ENCODE measurements at places on chromosomes 11 and 22.
A peak's percentile ranks its signal among the peaks of the same experiment; 100 is the strongest.

- DNase-seq, result no peak
Observed at GRCh38 chr11:69290806-69291205, 3.1 kb upstream of the MYEOV start.

DNA sequence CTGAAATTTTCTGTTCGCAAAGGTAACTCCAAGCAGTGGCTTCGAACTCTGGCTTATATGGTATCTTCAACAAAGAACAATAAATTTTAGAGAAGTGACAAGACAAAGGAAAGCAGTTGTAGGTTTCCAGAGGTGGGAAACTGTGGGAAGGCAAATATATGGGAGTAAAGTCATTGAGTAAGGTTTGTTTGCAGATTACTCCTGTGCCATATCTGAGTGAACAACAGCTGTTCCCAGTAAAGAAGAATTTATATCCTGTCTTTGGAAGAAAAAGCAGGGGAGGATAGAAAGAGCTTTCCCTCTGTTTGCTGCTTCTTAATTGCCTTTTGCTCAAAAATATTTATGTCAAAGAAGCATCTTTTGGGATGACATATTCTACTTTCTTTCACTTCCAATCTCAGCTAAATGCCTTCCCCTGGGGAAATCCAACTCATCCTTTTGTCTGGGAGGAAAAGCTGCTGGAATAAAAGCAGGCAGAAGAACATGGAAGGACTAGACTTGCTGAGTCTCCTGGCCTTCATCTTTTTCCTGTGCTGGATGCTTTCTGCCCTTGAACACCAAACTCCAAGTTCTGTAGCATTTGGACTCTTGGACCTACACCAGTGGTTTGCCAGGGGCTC is 10.4 kb upstream of the RCN1 start:
- DNase-seq, result no peak

- no peak for DNase-seq
Observed at GRCh38 chr22:48822278-48823233, 1005.1 kb downstream of the BRD1 start.

DNA sequence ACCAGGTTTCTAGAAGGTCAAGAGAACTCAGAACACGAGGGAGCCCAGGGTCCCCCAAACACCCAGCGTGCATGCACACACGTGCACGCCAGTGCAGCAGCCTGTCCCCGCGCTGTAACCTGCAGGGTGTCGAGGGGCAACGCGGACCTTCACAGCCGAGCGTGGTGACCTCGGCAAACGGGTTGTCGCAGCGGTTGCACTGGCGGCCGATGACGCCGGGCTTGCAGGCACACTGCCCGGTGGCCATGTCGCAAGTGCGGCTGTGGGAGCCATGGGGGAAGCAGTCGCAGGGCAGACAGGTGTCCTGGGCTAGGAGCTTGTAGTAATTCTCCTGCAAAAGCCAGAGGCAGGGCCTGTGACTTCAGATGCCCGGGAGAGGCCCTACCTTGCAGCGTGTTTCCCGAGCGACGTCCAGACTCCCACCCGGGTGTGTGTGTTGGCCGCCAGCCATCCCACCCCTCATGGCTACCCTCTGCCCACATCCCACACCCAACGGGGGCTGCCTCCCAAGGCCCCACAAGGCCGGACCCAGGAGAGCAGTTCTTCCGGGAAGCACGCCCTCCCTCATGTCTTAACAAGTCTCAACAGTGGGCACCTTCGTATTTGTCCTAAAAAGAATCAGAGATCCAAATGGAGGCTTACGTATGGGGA is 56.1 kb downstream of the TRMU start:
- no peak for DNase-seq

DNA sequence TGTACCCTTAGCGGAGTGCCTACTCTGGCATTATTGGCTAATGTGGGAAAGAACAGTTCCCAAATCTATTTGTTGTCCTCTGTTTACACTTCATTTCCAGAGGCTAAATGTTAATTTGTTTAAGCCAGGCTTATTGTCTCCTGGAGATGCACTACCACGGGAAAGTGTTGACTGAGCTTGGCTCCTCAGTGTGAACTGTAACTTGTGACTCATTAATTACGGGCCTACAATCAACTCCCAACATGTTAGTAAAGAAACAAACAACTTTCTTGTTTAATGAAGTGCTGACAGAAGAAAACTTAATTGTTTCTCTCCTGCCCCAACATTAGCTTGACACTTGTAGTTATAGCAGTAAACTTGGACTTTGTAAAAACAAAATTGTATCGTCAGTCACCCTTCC is 130.4 kb downstream of the ATXN10 start:
- no peak for DNase-seq

DNA sequence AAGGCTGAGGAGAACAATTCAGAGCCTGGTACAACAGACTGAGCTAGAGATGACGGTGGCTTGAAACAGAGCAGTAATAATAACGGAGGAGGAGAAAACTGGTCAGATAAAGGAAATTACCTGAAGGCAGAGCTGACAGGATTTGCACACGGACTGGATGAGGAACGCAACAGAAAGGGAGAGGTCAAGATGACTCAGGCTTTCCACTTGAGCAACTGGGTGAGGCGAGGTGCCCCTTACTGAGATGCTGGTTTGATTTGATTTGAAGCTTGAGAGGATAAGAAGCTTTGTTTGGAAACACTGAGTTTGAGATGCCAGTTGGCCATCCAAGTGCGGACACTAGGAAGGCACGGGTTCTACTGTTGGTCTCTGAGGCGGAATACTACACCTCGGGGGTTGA is 35.4 kb upstream of the NRIP3 start:
- no peak for DNase-seq

- DNase-seq, result no peak
Observed at GRCh38 chr22:50257041-50257440, 4.4 kb downstream of the MAPK12 start.

- no peak for DNase-seq
Observed at GRCh38 chr11:70059971-70060370, 18.1 kb upstream of the ANO1 start.

- DNase-seq, result no peak
Observed at GRCh38 chr11:2954263-2954662, 25.0 kb upstream of the PHLDA2 start.

GRCh38 chr11:72333661-72334060 is 89.7 kb upstream of the PHOX2A start:
- DNase-seq, result no peak

DNA sequence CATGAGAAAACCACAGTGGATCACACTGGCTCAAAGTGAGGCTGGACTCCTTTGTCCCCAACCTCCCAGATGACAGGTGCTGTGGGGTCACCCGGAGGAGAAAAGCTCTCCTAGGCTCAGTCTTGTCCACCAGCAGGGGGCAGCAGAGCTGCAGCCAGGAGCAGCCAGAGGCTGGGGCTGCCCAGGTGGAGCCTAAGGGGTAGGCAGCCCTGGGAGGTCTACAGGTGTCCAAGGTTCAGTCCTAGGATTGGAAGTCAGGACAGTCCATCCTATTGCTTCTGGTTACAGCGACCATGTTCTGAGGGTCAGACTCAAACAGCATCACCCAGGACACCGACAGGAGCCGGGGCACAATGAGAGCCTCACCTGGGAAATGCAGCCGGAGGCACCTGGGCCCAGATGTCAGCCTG is 77.6 kb upstream of the IGLL5 start:
- peak; percentile 27 for DNase-seq

- no peak for DNase-seq
Observed at GRCh38 chr11:1508491-1508891, 21.9 kb upstream of the MOB2 start.

GRCh38 chr22:33274214-33275072 is 216.3 kb upstream of the SYN3 start:
- DNase-seq, result no peak

DNA sequence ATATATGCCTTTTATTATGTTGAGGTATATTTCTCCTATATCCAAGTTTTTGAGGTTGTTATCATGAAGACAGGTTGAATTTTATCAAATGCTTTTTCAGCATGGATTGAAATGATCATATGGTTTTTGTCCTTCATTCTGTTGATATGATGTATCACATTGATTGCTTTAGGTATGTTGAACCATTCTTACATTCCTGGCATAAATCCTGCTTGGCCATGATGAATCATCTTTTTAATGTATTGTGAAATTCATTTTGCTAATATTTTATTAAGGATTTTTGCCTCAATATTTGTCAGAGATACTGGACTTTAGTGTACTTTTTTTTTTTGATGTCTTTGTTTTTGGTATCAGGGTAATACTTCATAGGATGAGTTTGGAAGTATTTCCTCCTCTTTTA is 283.8 kb upstream of the C11orf87 start:
- no peak for DNase-seq

DNA sequence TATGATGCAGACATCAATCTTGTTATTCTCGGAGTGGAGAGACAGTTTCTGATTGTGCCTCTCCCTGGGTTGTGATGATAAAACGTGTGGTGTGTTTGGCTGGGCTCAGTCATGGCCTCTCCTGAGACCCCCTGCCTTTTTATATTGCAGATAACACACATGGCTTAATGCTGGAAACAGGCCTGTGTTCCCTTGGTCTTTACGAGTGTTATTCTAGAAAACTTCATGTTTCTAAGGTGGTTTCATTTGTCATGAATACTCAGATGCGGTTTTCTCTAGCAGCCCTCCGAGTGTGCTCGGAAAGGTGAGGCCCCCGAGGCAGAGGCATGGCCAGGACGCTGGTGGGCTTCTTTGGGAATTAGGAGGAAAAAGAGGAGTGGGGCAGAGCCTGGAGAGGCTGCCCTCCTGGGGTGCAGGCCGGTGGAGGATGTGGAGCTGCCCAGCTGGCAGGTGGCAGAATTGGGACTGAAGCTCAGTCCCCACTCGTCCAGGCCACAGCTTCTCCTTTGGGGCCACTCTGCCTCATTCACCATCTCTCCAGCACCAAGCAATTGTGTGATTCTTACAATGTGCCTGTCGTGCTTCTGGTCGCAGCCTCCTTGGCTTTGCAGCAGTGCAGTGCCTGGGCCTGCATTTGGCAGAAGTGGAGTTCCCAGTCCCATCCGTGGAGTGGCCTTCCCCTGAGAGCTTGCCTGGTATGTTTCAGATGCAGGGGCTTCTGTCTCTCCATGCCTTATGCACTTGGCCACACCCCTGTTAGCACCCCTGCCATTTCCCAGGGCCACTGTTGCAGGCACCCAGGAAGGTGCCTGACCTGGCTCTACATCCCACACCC is 309.6 kb downstream of the TBC1D22A start:
- DNase-seq, result no peak

DNA sequence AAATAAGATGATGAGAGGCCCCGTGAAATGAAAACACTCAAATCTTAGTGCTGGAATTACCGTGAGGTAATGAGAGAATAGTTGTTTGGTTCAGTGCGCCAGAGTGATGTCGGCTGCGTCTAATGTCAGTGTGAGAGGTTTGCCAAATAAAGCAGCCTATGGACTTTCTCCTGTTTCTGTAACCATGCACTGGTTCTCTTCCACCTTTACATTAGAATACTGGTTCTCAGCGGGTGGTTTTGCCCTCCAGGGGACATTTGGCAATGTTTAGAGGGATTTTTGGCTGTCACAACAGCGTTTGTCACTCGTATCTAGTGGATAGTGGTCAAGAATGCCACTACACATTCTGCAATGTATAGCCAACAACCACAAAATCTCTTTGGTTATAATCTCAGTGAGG is 1.1 kb downstream of the OOSP4B start:
- no peak for DNase-seq

DNA sequence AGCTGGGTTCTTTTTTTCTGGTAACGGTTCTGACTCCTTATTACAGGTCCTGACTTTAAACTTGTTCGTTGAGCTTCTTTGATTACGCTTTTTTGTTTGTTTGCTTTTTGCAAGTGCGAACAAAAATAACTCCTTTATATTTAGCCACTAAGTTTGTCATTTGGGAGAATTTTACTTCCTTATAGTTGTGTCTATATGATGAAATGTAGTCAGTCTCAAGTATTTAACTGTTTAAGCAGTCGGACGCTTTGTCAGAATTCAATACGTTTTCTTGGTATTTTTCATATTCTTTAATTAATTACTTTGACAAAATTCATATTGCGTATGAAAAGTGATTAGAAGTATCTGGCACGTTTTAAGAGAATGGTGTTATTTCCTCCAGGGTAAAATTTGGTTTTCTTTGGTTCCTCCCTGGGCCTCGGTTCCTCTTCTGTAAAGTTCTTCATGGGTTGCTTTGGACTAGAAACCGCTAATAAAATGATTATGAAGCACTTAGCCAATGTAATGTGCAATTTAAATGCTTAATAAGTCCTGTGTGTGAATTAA is 1.3 kb downstream of the CBL start:
- DNase-seq, result no peak

DNA sequence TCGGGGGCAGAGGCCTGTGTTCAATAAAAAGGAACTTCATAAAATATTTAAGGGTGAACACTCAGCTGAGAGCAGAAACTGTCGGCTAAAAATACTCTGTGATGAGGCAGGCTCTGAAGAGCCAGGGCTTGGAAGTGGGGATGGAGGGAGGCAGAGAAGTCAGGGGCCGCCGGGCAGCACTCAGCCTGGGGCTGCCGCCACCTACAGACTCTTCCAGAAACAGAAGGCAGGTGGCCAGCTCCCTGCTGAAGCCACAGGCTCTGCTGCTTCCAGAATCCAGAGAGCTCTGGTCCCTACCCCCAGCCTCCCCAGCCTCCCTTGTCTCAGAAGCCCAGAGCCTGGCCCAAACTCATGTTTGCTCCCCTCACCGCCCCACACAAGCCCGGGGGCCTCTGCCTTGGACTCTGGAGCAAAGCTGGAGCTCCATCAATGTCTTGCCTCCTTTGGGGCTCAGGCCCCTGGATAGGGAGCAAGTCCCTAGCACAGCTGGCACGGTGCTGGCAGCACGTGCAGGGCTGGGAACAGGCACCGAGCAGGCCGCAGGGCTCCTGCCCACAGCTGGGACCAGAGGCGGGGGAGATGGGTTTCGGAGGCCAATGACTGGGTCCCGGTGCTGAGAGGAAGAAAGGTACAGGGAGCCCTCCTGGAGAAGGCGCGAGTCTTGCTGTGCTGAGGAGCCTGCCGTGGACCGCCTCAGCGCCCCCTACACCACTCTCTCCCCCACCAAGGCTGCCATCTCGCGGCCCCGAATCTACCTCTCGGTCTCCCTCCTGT is 8.2 kb downstream of the LRFN4 start:
- no peak for DNase-seq

DNA sequence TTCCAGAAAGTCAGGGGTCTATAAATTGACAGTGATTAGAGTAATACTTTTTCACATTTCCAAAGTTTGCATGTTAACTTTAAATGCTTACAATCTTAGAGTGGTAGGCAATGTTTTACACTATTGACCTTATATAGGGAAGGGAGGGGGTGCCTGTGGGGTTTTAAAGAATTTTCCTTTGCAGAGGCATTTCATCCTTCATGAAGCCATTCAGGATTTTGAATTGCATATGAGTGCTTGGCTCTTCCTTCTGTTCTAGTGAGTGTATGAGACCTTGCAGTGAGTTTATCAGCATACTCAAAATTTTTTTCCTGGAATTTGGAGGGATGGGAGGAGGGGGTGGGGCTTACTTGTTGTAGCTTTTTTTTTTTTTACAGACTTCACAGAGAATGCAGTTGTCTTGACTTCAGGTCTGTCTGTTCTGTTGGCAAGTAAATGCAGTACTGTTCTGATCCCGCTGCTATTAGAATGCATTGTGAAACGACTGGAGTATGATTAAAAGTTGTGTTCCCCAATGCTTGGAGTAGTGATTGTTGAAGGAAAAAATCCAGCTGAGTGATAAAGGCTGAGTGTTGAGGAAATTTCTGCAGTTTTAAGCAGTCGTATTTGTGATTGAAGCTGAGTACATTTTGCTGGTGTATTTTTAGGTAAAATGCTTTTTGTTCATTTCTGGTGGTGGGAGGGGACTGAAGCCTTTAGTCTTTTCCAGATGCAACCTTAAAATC is 5.3 kb downstream of the MALAT1 start:
- no peak for DNase-seq

Data from ovary (tissue), 10 donors.